Cardiac muscle cell (in vitro differentiated cells and primary cell): ENCODE measurements at places on chromosomes 3 and 15. TPM values are rescaled to one million over a fixed set of nuclear protein-coding genes. Genes with fewer than 3 reads are reported as not detected.
A peak's percentile ranks its signal among the peaks of the same experiment; 100 is the strongest.

AQP9 gene
- not detected in 2 replicates for total RNA-seq

INO80 gene
- 14.0 and 18.5 TPM in 2 replicates for total RNA-seq

HTR3D gene
- not detected in 2 replicates for total RNA-seq

ANKRD63 gene
- total RNA-seq, result 24.4 and 104 TPM in 2 replicates

DNA sequence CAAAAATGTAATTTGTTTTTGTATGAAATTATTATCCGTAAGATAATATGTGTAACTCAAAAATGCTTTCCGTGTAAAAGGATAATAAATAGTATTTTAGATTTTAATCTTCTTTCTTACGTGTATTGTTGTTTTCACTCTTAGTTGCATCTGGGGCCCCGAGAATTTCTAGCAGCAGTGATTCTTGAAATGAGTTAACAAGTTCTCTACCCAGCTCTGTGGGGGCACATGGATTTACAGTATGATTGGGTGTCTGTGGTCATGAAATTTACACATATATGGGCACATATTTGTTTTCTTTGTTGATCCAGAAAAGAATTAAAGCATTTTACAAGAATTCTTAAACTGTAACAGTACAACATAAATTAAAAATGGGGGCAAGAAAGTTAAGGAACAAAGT is 145.9 kb upstream of the LRRFIP2 start:
- H3K36me3 ChIP-seq, result peaks cover 64% of the 10 kb centered on the region
- H3K4me1 ChIP-seq, result no peaks in the 10 kb centered on the region
- no peaks in the 10 kb centered on the region for H3K27me3 ChIP-seq
- no peak for DNase-seq
- H3K27ac ChIP-seq, result no peak overlapping the region

DNA sequence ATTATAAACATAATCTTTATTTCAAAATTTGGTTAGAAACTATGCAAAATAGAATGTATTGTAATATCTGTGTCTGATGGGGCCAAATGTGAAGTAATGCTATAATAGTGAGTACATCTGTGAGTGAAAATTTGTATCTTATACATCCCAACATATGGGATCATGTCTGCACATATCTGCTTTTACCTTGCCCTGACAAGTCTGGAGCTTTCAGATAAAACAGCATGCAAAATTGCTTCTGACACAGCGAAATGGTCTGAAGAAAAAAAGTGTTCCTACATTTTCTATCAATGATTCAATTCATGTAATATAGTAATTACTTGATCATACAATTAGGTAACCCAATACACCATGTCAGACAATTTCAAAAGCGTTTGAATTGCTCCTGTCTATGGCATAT is 58.1 kb upstream of the P3H2 start:
- no peaks in the 10 kb centered on the region for H3K27me3 ChIP-seq
- H3K4me1 ChIP-seq, result peaks cover 11% of the 10 kb centered on the region
- no peak overlapping the region for H3K4me3 ChIP-seq
- no peaks in the 10 kb centered on the region for H3K36me3 ChIP-seq
- no peak for DNase-seq

ERICH6 gene
- 0.18 TPM in 1 of 2 replicates, not detected in the other for total RNA-seq

GRCh38 chr3:13655061-13655913 is 106.4 kb downstream of the FBLN2 start:
- no peak overlapping the region for H3K27ac ChIP-seq
- no peak overlapping the region for H3K4me3 ChIP-seq
- no peaks in the 10 kb centered on the region for H3K36me3 ChIP-seq

DNA sequence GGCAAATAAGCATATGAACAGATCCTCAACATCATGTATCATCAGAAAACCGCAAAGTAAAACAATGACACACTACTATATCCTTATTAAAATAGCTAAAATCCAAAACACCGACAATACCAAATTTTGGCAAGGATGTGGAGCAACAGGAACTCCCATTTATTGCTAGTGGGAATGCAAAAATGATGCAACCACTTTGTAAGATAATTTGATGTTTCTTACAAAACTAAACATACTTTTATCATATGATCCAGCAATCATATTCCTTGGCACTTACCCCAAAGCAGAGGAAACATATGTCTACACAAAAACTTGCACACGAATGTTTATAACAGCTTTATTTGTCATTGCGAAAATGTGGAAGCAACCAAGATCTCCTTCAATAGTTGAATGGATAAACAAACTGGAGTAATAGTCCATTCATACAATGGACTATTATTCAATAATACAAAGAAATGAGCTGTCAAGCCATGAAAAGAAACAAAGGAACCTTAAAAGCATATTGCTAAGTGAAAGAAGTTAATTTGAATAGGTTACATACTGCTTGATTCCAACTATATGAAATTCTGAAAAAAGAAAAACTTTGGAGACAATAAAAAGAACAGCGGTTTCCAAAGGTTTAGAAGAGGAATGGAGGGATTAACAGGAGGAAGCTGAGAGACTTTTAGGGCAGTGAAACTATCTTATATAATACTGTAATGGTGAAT is 172.0 kb downstream of the VPS13C start:
- DNase-seq, result no peak
- H3K27ac ChIP-seq, result no peak overlapping the region
- no peaks in the 10 kb centered on the region for H3K27me3 ChIP-seq
- H3K4me3 ChIP-seq, result no peak overlapping the region

- DNase-seq, result no peak
- H3K4me1 ChIP-seq, result no peaks in the 10 kb centered on the region
- H3K36me3 ChIP-seq, result peaks cover 69% of the 10 kb centered on the region
- H3K4me3 ChIP-seq, result no peak overlapping the region
Observed at GRCh38 chr3:69959581-69959980, 40.0 kb upstream of the SAMMSON start.

DNA sequence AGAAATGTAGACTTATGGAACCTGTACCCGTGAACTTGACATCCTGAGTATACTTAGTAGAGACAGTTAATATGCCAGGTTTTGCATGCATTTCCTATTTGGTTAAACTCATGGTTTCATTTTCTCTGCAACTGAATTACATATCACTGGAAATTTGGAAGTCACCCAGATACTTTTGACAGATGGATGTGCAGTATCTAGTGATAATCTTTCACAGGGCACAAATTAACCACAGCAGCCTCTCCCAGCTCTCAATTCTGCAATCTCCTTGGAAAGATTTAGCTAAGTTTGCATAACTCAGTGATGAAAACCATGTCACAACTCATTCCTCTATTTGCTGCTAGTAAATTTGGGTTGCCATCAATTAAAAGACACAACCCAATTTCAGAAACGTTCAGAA is 162.3 kb upstream of the TPM1 start:
- peak; percentile 69 for DNase-seq
- peaks cover 6% of the 10 kb centered on the region for H3K4me1 ChIP-seq
- H3K27ac ChIP-seq, result no peak overlapping the region
- no peak overlapping the region for H3K4me3 ChIP-seq
- no peaks in the 10 kb centered on the region for H3K27me3 ChIP-seq
- no peaks in the 10 kb centered on the region for H3K36me3 ChIP-seq

RLBP1 gene
- total RNA-seq, result not detected in 2 replicates

- H3K27me3 ChIP-seq, result no peaks in the 10 kb centered on the region
- no peak overlapping the region for H3K27ac ChIP-seq
- peaks cover 2% of the 10 kb centered on the region for H3K36me3 ChIP-seq
- H3K4me3 ChIP-seq, result no peak overlapping the region
Observed at GRCh38 chr3:43353393-43353792, 67.1 kb downstream of the SNRK start.

GRCh38 chr3:63970631-63971475 is 52.4 kb downstream of the PSMD6 start:
- H3K4me3 ChIP-seq, result no peak overlapping the region
- H3K27me3 ChIP-seq, result no peaks in the 10 kb centered on the region
- peaks cover 38% of the 10 kb centered on the region for H3K4me1 ChIP-seq
- peak; percentile 28 for DNase-seq

- H3K4me1 ChIP-seq, result no peaks in the 10 kb centered on the region
- no peak overlapping the region for H3K27ac ChIP-seq
- no peak overlapping the region for H3K4me3 ChIP-seq
- DNase-seq, result no peak
- H3K36me3 ChIP-seq, result no peaks in the 10 kb centered on the region
Observed at GRCh38 chr3:25362118-25362517, 65.9 kb upstream of the RARB start.

DNA sequence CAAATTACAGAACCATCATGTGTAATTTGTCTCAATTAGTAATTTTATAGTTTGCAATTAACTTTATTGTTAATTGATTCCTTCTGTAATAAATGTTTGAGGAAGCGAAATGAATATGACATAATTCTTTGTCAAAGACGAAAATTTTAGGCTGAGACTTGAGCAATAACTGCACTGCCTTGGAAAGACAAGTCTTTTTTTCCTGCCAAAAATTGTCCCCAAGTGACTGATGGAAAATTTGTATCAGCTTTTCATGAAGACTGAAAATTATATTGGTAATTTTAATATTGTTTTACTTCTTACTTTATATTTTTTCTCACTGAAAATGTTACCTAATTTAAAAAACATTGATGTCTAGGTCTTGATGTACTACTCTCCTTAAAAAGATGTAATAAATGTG is 622.6 kb downstream of the NLGN1 start:
- no peaks in the 10 kb centered on the region for H3K4me1 ChIP-seq
- no peak for DNase-seq
- no peak overlapping the region for H3K4me3 ChIP-seq
- H3K36me3 ChIP-seq, result no peaks in the 10 kb centered on the region
- H3K27ac ChIP-seq, result no peak overlapping the region

GRCh38 chr3:18675197-18675596 is 250.1 kb upstream of the SATB1 start:
- H3K27me3 ChIP-seq, result no peaks in the 10 kb centered on the region
- no peak overlapping the region for H3K27ac ChIP-seq
- DNase-seq, result no peak
- H3K36me3 ChIP-seq, result no peaks in the 10 kb centered on the region
- no peak overlapping the region for H3K4me3 ChIP-seq

- peaks cover 9% of the 10 kb centered on the region for H3K36me3 ChIP-seq
- no peaks in the 10 kb centered on the region for H3K27me3 ChIP-seq
- peaks cover 17% of the 10 kb centered on the region for H3K4me1 ChIP-seq
- DNase-seq, result peak; percentile 62
- peak within 1 kb of the TSS; percentile 82 for H3K4me3 ChIP-seq
- peak within 1 kb of the TSS; percentile 68 for H3K27ac ChIP-seq
Observed at GRCh38 chr15:70853973-70854665, at the start of gene LARP6. Gene LARP6 (minus strand): TSS chr15:70854157. CDS start chr15:70854088, 69 bp downstream.

KLF15 gene
- 9.5 and 16.5 TPM in 2 replicates for total RNA-seq

DNA sequence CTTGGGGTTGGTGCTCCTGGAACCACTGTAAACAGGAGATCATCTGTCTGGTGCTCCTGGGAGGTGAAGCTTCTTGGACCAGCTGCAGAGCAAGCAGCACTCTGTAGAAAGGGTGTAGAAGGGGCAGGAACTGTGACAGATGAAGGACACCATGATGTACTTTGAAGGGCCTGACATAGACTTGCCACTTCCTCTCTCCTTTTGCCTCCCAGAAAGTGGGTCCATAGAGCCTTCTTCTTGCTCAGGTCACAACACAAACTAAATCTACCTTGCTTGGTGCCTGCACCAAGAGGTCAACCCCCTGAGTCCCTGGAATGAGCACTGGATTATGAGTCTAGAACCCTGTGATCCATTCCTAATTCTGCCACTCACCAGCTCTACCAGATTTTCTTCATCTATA is 176.1 kb upstream of the HES1 start:
- no peaks in the 10 kb centered on the region for H3K36me3 ChIP-seq
- DNase-seq, result no peak
- no peak overlapping the region for H3K27ac ChIP-seq

DNA sequence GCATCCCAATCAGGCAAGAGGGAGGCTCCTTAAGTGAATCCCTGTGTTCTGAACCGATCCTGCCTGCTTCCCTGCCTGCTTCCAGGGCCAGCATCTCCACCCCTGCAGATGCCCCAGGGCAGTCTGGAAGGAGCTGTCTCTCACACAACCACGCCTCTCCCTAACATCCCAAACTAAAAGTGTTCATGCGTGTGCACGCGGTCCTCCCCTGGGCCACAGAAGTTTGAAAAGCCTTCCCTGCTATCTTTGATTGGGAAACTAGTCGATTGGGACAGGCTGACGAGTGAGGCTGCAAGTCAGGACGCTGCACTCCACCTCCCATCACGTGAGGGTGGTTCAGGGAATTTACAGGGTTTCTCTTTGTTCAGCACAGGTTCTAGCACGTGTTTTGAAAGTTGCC is 340.9 kb upstream of the ICE2 start:
- H3K4me1 ChIP-seq, result no peaks in the 10 kb centered on the region
- no peak for DNase-seq
- no peak overlapping the region for H3K27ac ChIP-seq
- peaks cover 84% of the 10 kb centered on the region for H3K27me3 ChIP-seq
- no peak overlapping the region for H3K4me3 ChIP-seq

GRCh38 chr3:42731476-42732195 is 29.0 kb upstream of the HHATL start:
- no peak overlapping the region for H3K4me3 ChIP-seq
- peaks cover 6% of the 10 kb centered on the region for H3K4me1 ChIP-seq
- H3K27ac ChIP-seq, result no peak overlapping the region
- H3K36me3 ChIP-seq, result no peaks in the 10 kb centered on the region
- no peak for DNase-seq

POPDC2 gene
- 180 and 214 TPM in 2 replicates for total RNA-seq

SPTBN5 gene
- total RNA-seq, result 2.1 and 3.0 TPM in 2 replicates

DNA sequence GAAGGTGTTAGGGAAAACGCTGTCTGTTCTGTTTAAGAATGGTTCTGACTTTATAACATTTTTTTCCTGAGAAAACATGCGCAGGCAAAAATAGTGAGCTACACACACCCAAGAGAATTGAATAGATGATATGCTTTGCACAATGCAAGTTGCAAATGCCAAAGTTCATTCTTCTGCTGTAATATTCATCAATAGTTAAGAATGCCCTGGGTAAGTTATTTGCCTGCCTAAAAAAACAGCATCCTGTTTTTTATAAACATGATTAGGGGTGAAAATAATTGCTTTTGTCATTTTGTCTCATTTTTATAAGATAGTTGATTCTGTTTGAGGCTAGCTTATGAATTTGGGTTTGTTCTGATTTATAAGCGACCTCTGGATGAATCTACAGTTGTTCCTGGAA is 99.4 kb downstream of the DTWD1 start:
- H3K27me3 ChIP-seq, result no peaks in the 10 kb centered on the region
- DNase-seq, result no peak
- no peak overlapping the region for H3K27ac ChIP-seq

DNA sequence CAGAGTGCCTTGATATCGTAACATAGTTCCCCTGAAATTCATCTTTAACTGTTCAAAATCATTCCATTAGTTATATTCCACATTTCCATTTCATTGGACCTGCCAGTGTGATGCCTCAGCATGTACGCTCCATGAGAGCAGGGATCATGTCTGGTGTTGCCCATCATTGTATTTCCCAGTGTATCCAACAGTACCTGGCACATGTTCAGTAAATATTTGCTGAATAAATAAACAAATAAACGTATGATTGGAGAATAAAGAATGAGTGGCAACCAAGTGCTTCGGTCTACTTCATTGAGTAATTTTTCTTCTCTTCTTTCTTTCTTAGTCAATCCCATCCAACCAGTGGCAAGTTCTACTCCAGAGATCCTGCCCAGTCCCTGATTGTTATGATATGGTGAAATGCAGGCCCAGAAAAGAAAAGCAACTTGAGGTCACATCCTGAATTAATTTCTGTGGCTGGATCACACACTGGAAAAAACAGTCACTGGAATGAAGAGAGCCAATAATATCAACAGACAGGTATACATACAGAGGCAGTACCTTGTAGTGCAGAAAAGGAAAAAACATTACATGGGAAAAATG is 101.2 kb downstream of the PLCH1 start:
- H3K27me3 ChIP-seq, result no peaks in the 10 kb centered on the region

GRCh38 chr3:38575279-38575843 is 74.1 kb downstream of the SCN5A start:
- peaks cover 21% of the 10 kb centered on the region for H3K4me1 ChIP-seq
- H3K27me3 ChIP-seq, result peaks cover 2% of the 10 kb centered on the region
- no peak overlapping the region for H3K27ac ChIP-seq

GRCh38 chr3:119745942-119746341 is 36.0 kb upstream of the NR1I2 start:
- no peaks in the 10 kb centered on the region for H3K4me1 ChIP-seq

- no peak overlapping the region for H3K27ac ChIP-seq
- H3K4me1 ChIP-seq, result peaks cover 19% of the 10 kb centered on the region
- H3K4me3 ChIP-seq, result no peak overlapping the region
- H3K36me3 ChIP-seq, result no peaks in the 10 kb centered on the region
Observed at GRCh38 chr15:40825661-40826422, 2.7 kb downstream of the PPP1R14D start.
